ENCODE measurements at places on chromosomes 4 and X.

GRCh38 chr4:27790911-27791310, 930.3 kb downstream of the STIM2 start:
- DNase-seq, result no peak

GRCh38 chrX:118978451-118978850, 4.0 kb downstream of the LONRF3 start:
- DNase-seq, result no peak

GRCh38 chrX:144722307-144722706, 525.0 kb upstream of the SPANXN1 start:
- DNase-seq, result no peak

DNA sequence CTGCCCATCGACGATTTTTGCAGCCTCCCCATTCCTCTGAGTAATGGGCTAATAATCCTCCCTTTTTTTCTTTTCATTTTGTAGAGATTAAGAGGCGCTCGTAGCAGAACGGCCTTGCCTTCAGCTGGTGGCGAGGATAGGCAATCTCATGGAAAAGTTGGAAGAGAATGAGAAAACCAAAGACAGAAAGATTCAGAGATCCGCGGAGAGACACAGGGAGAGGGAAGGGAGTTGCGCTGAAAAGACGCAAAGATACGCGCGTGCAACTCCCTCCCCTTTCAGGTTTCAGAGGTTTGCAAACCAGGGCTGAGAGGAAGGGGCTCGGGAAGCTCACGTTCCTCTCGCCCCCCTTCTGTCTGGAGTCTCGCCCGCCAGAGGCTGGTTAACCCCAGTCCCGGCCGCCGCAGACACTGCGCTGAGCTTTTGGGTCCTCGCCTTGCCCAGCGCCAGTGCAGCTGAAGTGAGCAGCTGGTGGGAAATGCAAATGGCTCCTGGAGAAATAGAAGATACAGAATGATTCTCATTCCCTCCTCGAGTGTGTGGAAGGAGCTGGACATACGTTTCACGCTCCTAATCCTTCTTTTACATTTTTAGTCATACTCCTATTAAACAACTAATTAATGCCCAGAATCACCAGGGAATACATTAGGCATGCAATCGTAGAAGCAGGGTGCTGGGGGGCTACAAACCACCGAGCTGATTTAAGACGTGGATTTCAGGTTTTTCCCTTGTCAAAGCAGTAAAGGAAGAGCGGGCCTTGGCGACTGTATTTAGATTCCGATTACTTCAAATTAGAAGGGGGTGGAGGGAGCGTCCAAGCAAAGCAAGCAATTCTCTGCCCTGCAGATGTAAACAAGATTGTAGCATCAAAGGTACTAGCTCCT, 16.6 kb upstream of the PITX2 start:
- DNase-seq, result no peak

- no peak for DNase-seq
Observed at GRCh38 chr4:180710628-180711337, 1532.4 kb upstream of the TENM3 start.

DNA sequence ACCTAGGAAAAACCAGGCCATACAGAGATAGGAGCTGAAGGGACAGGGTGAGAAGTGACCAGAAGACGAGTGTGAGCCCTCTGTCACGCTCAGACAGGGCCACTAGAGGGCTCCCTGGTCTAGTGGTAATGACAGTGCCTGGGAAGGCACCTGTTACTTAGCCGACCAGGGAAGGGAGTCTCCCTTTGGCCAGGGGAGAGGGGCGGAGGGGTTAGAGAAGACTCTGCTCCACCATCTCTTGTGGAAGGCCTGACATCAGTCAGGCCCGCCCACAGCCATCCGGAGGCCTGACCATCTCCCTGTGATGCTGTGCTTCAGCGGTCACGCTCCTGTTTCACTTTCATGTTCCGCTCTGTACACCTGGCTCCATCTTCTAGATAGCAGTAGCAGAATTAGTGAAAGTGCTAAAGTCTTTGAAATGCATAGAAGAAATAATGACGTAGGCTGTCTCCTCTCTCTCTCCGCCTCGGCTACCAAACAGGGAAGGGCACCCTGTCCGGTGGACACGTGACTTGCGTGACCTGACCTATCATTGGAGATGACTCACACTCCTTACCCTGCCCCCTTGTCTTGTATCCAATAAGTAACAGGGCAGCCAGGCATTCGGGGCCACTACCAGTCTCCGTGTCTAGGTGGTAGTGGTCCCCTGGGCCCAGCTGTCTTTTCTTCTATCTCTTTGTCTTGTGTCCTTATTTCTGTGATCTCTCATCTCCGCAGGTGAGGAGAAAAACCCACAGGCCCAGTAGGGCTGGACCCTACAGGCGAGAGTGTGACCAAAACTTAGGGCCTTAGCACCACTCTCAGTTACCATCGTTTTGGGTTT, 26.7 kb downstream of the HTT-AS start:
- DNase-seq, result no peak

DNA sequence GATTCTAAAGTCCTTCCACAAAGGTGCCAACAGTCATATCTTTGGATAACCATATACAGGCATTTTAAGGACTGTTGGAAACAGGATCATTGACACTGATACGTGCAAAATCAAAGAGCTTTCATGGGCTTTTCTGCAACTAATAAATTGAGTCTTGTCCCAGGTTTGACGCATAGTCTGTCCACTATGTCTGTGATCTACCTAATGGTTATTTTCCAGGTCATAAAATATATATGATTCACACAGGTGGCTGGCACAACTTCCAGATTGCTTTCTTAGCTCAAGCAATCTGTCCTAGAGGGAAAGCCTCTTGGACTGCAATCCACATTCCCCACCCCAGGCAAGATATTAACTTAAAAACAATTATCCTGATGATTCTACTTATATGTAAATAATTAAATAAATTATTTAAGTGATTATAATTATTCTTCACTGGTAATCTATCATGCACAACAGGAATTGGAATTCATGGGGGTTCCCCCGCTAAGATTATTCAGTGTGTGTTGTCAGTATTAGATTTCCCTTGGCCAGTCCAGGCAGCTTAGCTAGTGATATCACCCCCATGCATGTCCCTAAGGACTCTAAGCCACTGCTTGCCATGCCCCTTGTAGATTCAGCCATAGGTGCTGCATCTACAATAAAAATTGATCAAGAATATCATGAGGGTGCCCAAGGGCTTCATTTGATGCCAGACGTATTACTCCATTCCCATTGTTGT, 97.8 kb downstream of the TLL1 start:
- DNase-seq, result no peak

DNA sequence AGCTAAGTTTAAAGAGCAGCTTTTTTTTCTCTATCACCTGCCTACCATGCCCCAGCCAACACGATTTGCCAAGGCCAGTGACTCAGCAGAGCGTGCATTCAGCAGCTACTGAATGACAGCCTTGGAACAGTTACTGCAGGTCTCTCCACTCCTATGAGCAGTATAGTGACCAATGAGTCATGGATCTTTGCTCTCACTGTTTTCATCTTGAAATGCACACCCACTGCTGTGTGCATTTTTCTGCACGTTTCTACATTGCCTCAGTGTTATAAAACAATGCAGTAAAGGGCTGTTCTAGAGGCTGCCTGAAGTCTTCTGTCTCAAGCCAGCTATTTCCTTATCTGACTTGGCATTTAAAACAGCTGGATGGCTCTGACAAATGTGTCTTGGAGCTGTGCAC, 66.0 kb upstream of the C4orf54 start:
- peak; percentile 14 for DNase-seq

GRCh38 chrX:123348468-123348867, 164.4 kb downstream of the GRIA3 start:
- DNase-seq, result no peak

- no peak for DNase-seq
Observed at GRCh38 chr4:29900336-29900735, 819.8 kb upstream of the PCDH7 start.

DNA sequence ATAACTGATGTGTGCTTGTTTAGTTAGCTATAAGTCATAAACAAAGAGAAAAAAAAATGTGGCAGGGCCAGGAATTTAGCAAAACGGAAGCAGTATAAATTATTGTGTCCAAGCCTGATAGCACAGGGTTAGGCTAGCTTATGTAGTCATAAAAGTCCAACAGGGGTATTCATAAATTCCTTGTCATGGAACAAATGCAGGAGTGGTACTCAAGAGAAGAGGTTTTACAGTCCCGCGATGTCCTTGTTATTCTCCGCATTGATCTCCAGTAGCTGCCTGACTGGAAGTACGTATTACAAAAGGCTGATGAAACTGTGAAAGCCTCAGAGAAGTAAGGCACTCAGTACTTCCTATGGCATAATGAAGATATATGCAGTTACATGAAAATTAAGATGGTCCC, 336.9 kb upstream of the TRAM1L1 start:
- DNase-seq, result no peak

DNA sequence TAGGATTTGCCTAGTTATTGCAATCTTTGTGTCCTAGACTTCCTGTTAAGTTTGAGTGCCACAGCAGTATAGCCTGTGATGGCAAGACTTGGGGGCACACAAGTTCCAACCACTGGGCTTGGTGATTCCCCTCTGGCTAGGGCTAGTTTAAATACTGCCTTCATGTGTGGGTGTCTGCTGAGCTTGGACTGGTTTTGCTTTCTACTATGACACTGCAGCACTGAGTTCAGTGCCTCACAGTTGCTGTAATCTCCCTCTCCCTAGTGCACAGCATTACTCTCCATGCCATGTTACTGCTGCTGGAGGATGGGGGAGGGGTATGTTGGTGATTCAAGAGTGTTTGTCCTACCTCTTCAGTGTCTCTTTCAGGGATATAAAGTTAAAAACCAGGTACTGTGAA, 379.6 kb downstream of the IL15 start:
- DNase-seq, result no peak

DNA sequence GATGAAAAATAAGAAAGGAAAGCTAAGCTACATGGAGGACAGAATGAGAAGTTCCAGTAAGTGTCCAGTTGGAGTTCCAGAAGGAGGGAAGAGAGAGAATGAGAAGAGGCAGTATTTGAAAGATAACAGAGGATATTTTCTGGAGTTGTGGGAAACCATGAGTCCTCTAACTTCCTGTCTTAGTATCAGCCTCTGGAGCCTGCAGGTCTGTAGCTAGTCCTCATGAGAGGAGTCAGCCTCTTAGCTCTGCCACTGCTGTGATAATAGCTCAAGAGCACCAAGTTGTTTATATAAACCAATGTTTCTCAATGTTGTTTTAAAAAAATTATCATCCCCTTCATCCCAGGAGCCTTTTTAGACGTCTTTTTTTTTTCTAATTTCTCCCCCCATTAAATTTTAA, 2.4 kb upstream of the PLAC1 start:
- DNase-seq, result no peak

- no peak for DNase-seq
Observed at GRCh38 chr4:76200771-76201231, 12.8 kb downstream of the SCARB2 start.

DNA sequence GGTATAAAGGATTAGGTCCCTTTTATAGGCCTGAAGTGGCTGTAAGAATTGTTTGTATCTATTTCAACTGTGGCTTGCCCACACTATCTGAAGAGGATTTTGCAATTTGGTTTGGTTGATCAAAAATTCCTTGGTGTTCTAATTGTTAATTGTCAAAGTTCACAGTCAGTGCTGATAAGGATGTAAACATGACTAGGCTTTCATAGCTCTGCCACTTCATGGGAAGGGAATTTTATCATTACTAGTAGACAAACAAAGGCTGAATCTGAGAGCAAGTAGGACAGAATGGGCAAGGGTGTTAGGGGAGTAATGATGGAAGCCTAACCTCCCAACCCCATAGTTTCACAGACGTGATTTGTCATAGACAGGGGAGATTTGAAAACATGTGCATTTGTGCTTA, 1131.7 kb downstream of the SH3BGRL start:
- DNase-seq, result no peak

DNA sequence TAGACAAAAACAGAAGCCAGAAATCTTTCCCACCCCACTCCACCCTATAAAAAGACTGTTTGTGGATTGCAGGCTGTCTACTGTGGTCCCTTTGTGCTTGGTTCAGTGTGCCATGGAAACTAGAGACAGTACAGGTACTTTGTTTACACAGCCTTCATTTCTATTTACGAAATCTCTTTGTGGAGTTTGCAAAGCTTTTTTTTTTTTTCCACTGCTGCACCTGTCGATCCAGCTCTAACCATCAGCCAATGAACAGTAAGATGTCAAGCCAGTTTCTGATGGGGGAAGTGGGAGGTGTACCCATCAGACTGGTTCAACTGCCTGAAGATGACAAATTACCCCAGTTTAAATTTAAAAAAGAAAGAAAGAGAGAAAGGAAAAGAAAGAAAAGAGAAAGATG, 20.2 kb upstream of the LRBA start:
- DNase-seq, result no peak

- DNase-seq, result no peak
Observed at GRCh38 chr4:109877400-109877799, 29.5 kb downstream of the LRIT3 start.

- no peak for DNase-seq
Observed at GRCh38 chrX:39008549-39008948, 207.3 kb downstream of the MID1IP1 start.

DNA sequence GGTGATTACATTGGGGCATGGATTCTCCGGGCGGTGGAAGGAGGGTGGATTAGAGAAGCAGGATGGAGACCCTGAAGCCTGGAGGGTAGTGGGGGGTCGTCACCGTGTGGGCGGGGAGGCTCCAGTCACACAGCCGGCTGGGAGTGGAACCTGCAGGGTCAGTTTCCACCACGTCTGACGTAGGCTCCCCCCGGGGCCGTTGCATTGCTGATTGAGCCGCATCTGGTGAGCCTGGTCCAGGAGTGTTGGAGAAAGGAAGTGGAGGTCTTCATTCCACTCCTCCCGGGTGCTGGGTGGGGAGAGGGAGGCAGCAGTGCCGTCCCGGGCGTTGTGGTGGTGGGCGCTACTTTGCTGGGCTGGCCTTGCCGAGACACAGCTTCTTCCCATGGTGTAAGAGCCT, 28.1 kb downstream of the TBC1D14 start:
- DNase-seq, result no peak

DNA sequence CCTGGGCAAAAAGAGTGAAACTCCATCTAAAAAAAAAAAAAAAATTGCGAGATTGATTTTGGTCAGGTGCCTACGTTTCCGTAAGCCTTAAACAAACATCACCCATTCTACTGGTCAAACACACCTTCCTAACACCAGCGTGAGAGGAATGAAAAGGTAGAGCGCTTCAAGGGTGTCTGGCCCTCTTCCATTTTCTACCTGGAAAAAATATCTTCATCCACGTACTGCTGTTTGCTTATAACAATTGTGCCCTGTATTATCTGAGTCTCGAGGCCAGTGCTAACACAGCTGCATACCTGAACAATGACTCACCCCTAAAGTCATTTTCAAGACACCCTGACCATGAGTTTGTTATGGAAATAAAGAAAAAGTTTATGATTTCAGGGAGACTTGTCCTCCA, 13.9 kb downstream of the TMSB4X start:
- no peak for DNase-seq

DNA sequence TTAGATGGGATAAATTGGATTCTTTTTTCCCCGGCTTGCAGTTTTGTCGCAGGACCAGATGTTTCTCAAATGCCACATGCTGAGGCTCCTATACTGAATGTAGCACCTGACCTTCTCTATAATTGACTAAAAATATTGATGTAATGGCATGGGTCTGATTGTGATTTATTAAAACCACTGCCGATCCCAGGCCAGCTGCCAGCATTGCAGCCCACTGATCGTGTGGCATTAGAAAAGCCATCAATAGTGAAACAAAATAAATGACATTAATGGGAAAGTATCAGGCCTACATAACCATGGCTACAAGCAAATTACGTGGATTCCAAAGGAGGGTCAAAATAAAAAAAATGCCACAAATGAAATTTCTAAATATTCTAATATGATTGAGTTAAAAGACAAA, 98.7 kb downstream of the MAB21L2 start:
- no peak for DNase-seq

GRCh38 chr4:118850488-118851173, 14.7 kb upstream of the SEC24D start:
- DNase-seq, result no peak

Measured in HFF-Myc (cell line).